Mucosa of descending colon (tissue), 3 donors: ENCODE measurements at places on chromosomes 4 and X. TPM values are rescaled to one million over a fixed set of nuclear protein-coding genes. Genes with fewer than 3 reads are reported as not detected.

The GATA1 gene
- not detected for total RNA-seq

The AKAP14 gene
- total RNA-seq = not detected

The SH3TC1 gene
- 10.3 TPM for total RNA-seq

The PNMA6A gene
- total RNA-seq = 0.26 TPM

The ARR3 gene
- 0.60 TPM for total RNA-seq

The ADGRL3 gene
- total RNA-seq = 10.8 TPM

The UGT8 gene
- 51.7 TPM for total RNA-seq

The CFP gene
- total RNA-seq = 0.96 TPM
